Lower lobe of right lung (tissue), 2 donors: ENCODE measurements at places on chromosomes 7 and 10. TPM values are rescaled to one million over a fixed set of nuclear protein-coding genes. Genes with fewer than 3 reads are reported as not detected.

DNA sequence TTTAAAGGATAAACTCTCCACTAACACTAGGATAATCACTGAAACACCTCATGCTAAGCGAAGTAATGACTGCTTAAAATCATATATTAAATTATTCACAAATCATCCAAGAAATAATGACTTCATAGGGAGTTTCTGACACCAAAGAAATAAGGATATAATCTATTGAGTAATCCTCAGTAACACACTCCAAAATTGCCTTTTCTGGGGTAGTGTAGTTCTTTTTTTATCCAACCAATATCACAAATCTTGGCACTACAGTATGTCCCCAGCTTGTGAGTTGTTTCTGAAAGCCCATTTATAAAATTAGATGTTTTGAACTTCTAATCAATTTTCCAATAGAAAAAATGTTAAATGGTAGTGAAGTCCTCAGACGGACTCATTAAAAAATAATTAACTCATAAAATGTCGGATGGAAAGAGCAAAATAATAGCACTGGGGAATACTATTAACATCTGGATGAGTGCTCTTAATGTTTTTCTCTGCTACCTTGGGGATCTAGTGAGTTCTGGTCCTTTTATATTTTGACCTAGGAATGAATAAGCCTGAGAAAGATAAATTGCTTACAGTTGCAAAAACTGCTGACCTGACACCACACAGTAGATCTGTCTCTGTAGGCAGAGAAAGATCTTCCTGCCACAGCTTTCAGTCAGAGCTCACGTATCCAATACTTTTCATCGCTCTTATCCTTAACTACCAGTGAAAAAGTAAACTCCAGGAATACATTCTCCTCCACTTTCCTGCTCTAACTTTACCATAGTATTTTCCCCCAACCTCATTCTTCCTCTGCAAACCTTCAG lies 618.5 kb upstream of the ANKRD30A start:
- DNase-seq: no peak
- no peaks in the 10 kb centered on the region for H3K27me3 ChIP-seq
- no peak overlapping the region for H3K4me3 ChIP-seq

GRCh38 chr10:75611172-75611992 lies 180.0 kb downstream of the LRMDA start:
- H3K4me3 ChIP-seq: no peak overlapping the region
- no peaks in the 10 kb centered on the region for H3K36me3 ChIP-seq
- peak overlapping the region; percentile 44 for H3K27ac ChIP-seq
- no peak for DNase-seq
- no peaks in the 10 kb centered on the region for H3K27me3 ChIP-seq
- H3K4me1 ChIP-seq: peaks cover 38% of the 10 kb centered on the region

GRCh38 chr7:66429498-66430163 lies 199.1 kb upstream of the KCTD7 start:
- no peak overlapping the region for H3K27ac ChIP-seq
- DNase-seq: no peak
- no peaks in the 10 kb centered on the region for H3K36me3 ChIP-seq
- no peaks in the 10 kb centered on the region for H3K27me3 ChIP-seq

DNA sequence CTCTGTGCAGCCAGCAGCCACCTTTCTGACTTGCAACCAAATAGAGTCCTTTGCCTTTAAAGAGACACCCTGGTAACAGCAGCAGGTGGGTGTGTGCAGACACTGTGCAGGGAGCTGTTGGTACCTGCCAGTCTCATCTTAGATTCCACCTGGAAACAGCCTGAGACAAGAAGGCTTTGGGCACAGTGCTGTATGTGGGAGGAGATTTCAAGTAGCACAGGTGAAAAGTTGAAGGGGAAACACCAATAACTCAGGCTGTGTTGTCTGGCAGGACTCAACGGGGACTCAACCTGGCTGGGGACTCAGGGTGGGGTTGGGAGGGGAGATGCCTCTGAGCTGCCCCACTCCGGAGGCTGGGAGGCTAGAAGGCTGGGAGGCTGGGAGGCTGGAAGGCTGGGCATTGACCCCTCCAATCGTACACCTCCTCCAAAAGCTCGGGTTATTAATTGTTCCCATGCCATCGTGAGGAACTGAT lies 6.7 kb downstream of the CPXM2 start:
- H3K4me3 ChIP-seq: no peak overlapping the region
- no peaks in the 10 kb centered on the region for H3K36me3 ChIP-seq
- no peak for DNase-seq
- H3K4me1 ChIP-seq: no peaks in the 10 kb centered on the region

DNA sequence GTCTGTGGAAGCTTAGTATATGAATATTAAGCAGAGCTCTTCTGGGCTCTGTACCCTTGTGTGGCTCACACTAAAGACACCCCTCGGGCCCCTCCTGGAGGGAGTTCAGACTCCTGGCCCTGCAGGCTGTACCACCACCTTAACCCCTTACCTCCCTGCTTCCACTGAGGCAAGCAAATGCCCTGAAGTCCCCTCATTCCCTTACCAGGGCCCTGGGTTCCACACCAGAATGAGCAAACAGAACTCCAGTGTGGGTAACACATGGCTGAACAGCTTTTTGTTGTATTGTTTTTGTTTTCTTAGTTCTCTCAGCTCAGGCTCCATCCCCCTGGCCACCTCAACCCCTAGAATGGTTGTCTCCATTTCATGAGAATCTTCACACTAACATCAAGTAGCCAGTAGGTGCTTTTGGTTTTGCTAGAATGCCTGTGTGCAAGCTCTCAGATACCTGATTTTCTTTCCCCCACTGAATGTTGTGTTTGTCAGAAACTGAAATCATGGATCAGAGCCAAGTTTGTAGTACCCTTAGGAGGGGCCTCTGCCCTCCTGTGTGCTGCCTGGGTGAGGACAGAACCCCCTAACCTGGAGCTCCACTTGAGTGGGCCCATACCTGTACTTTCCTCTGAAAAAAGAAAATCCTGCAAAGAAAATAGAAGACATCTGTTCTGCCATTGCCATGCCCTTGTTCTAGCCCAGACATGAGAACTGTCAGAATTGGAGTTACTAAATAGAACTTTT lies 2.8 kb upstream of the WAPL start:
- no peak overlapping the region for H3K4me3 ChIP-seq
- peaks cover 38% of the 10 kb centered on the region for H3K4me1 ChIP-seq
- H3K27ac ChIP-seq: no peak overlapping the region
- no peaks in the 10 kb centered on the region for H3K27me3 ChIP-seq

- no peak for DNase-seq
- peaks cover 26% of the 10 kb centered on the region for H3K4me1 ChIP-seq
- H3K4me3 ChIP-seq: peak overlapping the region; percentile 70
- peaks cover 27% of the 10 kb centered on the region for H3K36me3 ChIP-seq
- peak overlapping the region; percentile 96 for H3K27ac ChIP-seq
- H3K27me3 ChIP-seq: no peaks in the 10 kb centered on the region
These were observed 818 bp downstream of the DLD start for GRCh38 chr7:107891636-107892366.

GRCh38 chr10:14008740-14009080 lies 322.0 kb downstream of the FRMD4A start:
- H3K4me1 ChIP-seq: peaks cover 28% of the 10 kb centered on the region
- H3K27ac ChIP-seq: no peak overlapping the region
- no peak for DNase-seq
- no peaks in the 10 kb centered on the region for H3K27me3 ChIP-seq

- H3K4me1 ChIP-seq: peaks cover 32% of the 10 kb centered on the region
- no peaks in the 10 kb centered on the region for H3K36me3 ChIP-seq
- H3K27me3 ChIP-seq: no peaks in the 10 kb centered on the region
- no peak for DNase-seq
- peak overlapping the region; percentile 74 for H3K27ac ChIP-seq
These were observed 127.0 kb upstream of the JCAD start for GRCh38 chr10:30186371-30186875.

- H3K4me3 ChIP-seq: no peak overlapping the region
- no peaks in the 10 kb centered on the region for H3K4me1 ChIP-seq
- no peaks in the 10 kb centered on the region for H3K27me3 ChIP-seq
- peak; percentile 41 for DNase-seq
- no peak overlapping the region for H3K27ac ChIP-seq
- H3K36me3 ChIP-seq: no peaks in the 10 kb centered on the region
These were observed 54.2 kb downstream of the DIP2C start for GRCh38 chr10:635088-635861.

GRCh38 chr7:118312966-118313365 lies 88.5 kb downstream of the ANKRD7 start:
- no peaks in the 10 kb centered on the region for H3K36me3 ChIP-seq
- H3K27ac ChIP-seq: no peak overlapping the region
- no peaks in the 10 kb centered on the region for H3K27me3 ChIP-seq
- DNase-seq: no peak
- H3K4me1 ChIP-seq: no peaks in the 10 kb centered on the region
- no peak overlapping the region for H3K4me3 ChIP-seq

GRCh38 chr10:44385696-44386441 lies 972 bp upstream of the CXCL12 start:
- peaks cover 7% of the 10 kb centered on the region for H3K4me1 ChIP-seq
- H3K27me3 ChIP-seq: peaks cover 47% of the 10 kb centered on the region
- DNase-seq: no peak

GRCh38 chr10:37754538-37755323 lies 102.7 kb downstream of the ZNF248 start:
- no peaks in the 10 kb centered on the region for H3K4me1 ChIP-seq
- H3K27me3 ChIP-seq: no peaks in the 10 kb centered on the region
- DNase-seq: no peak
- H3K36me3 ChIP-seq: no peaks in the 10 kb centered on the region

- no peaks in the 10 kb centered on the region for H3K36me3 ChIP-seq
- peaks cover 19% of the 10 kb centered on the region for H3K4me1 ChIP-seq
- peak overlapping the region; percentile 18 for H3K4me3 ChIP-seq
- no peaks in the 10 kb centered on the region for H3K27me3 ChIP-seq
- H3K27ac ChIP-seq: no peak overlapping the region
These were observed 14.8 kb upstream of the CD36 start for GRCh38 chr7:80623503-80624252.

DNA sequence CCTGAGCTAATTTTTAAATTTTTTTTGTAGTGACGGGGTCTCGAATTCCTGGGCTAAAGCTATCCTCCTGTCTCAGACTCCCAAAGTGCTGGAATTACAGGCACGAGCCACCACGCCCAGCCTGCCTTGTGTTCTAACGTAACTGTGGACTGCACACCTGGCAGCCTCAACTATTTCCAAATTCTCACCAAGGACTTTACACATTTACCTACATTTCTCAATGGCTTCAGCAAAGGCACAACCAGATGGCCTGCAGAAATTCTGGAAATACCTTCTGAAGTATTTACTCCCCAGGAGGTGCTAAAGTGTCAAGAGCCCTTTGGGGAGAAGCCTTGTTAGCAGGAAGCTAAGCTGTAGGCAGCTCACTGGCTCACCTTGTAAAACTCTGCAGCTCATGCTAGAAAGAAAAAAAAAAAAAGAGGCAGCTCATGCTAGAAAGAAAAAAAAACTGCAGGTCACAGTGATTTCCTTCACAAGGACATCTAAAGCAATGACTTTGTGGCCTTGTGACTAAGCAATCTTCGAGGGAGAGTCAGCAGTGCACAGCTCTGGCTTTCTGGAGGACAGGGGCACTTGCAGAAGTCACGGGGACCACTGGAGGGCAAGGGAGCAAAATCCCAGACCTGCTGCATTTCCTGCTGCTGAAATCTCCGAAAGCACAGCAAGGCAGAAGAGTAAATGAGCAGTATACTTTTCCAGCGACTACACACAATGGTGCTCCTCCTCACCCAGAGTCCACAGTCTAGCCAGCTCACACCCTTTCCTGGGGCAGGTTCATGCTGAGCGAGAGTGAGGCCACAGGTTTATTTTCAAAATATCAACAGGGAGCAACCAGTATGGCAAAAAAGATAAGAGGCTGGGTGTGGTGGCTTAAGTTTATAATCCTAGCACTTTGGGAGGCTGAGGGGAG lies 40.4 kb downstream of the BAIAP2L1 start:
- H3K36me3 ChIP-seq: no peaks in the 10 kb centered on the region
- peak overlapping the region; percentile 26 for H3K27ac ChIP-seq
- DNase-seq: peak; percentile 73
- no peaks in the 10 kb centered on the region for H3K27me3 ChIP-seq
- peaks cover 30% of the 10 kb centered on the region for H3K4me1 ChIP-seq

- peaks cover 3% of the 10 kb centered on the region for H3K27me3 ChIP-seq
- H3K36me3 ChIP-seq: peaks cover 26% of the 10 kb centered on the region
- no peak for DNase-seq
- no peak overlapping the region for H3K4me3 ChIP-seq
These were observed 4.6 kb downstream of the ZNF853 start for GRCh38 chr7:6619961-6620360.

DNA sequence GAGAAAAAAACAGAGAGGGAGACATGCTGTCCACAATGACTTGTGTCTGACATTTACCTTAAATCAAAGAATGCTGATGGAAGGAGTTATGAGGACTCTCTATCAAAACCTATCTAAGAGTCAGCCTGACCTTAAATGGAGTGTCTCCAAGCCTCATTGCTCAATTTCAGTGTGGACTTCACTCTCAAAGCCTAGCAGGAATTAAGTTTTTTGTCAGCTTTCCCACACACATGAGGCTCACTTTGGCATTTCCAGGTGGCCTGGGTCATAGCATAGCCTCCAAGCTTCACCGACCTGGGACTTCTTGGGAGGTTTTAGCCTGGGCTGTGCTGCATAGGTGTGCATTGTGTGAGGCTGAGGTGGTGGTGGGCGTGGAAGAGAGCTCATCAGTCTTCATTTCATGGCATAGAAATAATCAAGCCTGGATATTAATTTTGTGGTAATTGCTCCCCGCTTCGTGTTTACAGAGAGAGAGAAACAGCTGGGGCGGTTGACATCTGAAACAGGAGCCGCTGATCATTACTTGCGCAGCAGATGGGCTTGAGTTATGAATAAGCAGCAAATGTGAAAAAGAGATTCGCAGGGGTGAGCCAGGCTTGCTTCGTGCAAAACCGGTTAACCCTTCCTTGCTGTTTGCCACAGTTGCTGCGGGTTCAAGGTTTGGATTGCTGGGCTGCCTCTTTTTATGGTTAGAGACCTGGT lies 647.8 kb downstream of the INHBA start:
- DNase-seq: no peak
- no peak overlapping the region for H3K27ac ChIP-seq
- H3K36me3 ChIP-seq: no peaks in the 10 kb centered on the region
- H3K4me1 ChIP-seq: no peaks in the 10 kb centered on the region
- no peaks in the 10 kb centered on the region for H3K27me3 ChIP-seq

GRCh38 chr10:124293616-124294449 lies 124.9 kb downstream of the OAT start:
- H3K27ac ChIP-seq: no peak overlapping the region
- no peaks in the 10 kb centered on the region for H3K27me3 ChIP-seq
- H3K4me3 ChIP-seq: no peak overlapping the region
- DNase-seq: no peak

DNA sequence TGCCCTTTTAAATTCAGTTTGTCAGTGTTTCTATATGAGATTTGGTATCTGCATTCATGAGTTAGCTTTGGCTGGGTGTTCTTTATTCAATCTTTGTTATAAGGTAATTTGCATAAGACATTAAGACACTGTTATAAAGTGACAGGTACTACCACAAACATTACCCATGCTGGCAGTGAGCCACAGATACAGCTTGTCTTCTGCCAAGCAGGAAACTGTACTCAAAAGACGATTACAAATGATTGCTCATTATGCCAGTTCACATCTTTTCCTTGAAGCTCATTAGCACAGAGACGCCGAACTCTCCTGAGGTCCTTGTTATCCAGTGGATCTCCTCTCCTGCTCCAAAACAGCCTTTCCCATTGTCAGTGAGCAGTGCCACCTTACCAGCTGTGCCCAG lies 30.4 kb downstream of the AMPH start:
- no peak for DNase-seq
- no peak overlapping the region for H3K4me3 ChIP-seq
- H3K4me1 ChIP-seq: no peaks in the 10 kb centered on the region
- no peaks in the 10 kb centered on the region for H3K27me3 ChIP-seq
- H3K27ac ChIP-seq: no peak overlapping the region

COL17A1 gene
- 0.32 TPM for total RNA-seq

SGPL1 gene
- 41.2 TPM for total RNA-seq

PODXL gene
- total RNA-seq: 116 TPM

KAZALD1 gene
- 9.9 TPM for total RNA-seq

PILRA gene
- 48.7 TPM for total RNA-seq

LIPJ gene
- total RNA-seq: 0.09 TPM
